ENCODE measurements at places on chromosomes 6 and 20.

DNA sequence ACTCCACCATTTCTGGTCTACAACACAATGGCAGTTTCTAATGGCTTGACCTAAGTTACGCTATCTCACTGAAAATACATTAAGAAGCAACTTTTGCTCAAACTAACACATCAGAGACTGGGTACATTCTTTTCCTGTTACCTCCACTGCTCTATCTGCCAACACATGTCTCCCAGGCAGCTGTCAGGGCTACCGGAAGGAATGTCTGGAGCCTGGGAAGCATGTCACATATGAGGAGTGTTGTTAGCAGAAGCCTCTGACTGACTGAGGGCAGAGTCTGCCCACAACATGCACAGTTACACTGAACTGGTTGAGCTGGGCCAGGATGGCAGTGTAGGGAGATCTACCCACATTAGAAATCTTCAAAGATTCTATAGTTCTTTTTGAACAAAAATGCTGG lies 264.5 kb downstream of the KIF16B start:
- no peak for DNase-seq
- H3K27me3 ChIP-seq, result no peaks in the 10 kb centered on the region
- no peak overlapping the region for H3K27ac ChIP-seq
- peaks cover 33% of the 10 kb centered on the region for H3K36me3 ChIP-seq

GRCh38 chr20:58001381-58001780 lies 227.1 kb downstream of the ANKRD60 start:
- H3K27ac ChIP-seq, result no peak overlapping the region
- no peaks in the 10 kb centered on the region for H3K27me3 ChIP-seq
- no peak overlapping the region for H3K4me3 ChIP-seq
- H3K4me1 ChIP-seq, result peaks cover 30% of the 10 kb centered on the region
- no peak for DNase-seq
- H3K36me3 ChIP-seq, result no peaks in the 10 kb centered on the region

- H3K27me3 ChIP-seq, result no peaks in the 10 kb centered on the region
- no peak for DNase-seq
- H3K27ac ChIP-seq, result no peak overlapping the region
- H3K4me1 ChIP-seq, result peaks cover 17% of the 10 kb centered on the region
Measured at GRCh38 chr6:109373331-109373730, 8.9 kb downstream of the CD164 start.

GRCh38 chr6:75079589-75079988 lies 126.3 kb downstream of the COL12A1 start:
- no peaks in the 10 kb centered on the region for H3K27me3 ChIP-seq
- H3K4me1 ChIP-seq, result no peaks in the 10 kb centered on the region
- no peak overlapping the region for H3K27ac ChIP-seq
- no peaks in the 10 kb centered on the region for H3K36me3 ChIP-seq

DNA sequence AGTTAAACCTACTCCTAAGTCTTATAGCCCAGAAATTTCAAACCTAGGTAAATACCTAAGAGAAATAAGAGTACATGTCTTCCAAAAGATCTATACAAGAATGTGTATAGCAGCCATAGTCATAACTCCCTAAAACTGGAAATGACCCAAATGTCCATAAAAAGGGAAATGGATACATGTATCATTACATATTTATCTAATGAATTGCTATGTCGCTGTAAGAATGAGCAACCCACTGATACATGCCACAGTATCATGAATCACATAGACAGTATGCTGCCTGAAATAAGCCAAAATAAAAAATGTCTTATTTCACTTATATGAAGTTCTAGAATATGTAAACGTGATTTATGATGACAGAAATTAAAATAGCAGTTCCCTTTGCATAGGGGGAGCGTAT lies 679.5 kb downstream of the MAFB start:
- H3K4me1 ChIP-seq, result no peaks in the 10 kb centered on the region

- no peak for DNase-seq
- no peaks in the 10 kb centered on the region for H3K27me3 ChIP-seq
- no peaks in the 10 kb centered on the region for H3K36me3 ChIP-seq
- no peak overlapping the region for H3K4me3 ChIP-seq
Measured at GRCh38 chr6:2968600-2969135, 2.7 kb downstream of the SERPINB6 start.

DNA sequence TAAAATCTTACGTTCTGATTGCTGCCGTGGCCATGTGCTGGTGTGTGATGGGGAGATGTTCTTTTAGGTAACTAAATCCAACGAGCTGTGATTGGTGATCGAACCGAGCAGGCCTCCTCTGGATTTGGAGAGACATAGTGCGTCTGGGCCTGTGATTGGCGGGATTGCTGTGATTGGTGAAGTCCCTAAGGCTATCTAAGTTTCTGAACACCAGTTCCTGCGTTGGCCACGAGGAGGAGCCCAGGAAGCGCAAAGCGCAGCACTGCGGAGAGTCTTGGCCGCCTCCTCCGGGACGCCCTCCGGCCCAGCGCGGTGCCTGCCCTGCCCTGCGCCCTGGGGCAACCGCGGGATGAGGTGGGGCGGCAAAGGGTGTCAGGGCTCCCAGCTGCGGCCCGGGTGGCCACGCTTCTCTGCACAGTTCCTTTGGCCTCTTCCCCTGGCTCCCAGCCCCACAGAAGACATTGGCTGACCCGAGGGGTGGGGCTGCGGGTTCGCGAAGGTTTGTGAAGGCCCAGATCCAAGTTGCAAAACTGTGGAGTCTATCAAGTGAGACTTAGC lies 33.0 kb downstream of the HNF4A start:
- no peak overlapping the region for H3K27ac ChIP-seq
- H3K4me3 ChIP-seq, result no peak overlapping the region
- peaks cover 19% of the 10 kb centered on the region for H3K4me1 ChIP-seq
- H3K27me3 ChIP-seq, result peaks cover 3% of the 10 kb centered on the region

- peaks cover 4% of the 10 kb centered on the region for H3K4me1 ChIP-seq
- no peak overlapping the region for H3K27ac ChIP-seq
- no peaks in the 10 kb centered on the region for H3K27me3 ChIP-seq
- no peaks in the 10 kb centered on the region for H3K36me3 ChIP-seq
- DNase-seq, result no peak
- no peak overlapping the region for H3K4me3 ChIP-seq
Measured at GRCh38 chr6:150588888-150589499, 10.7 kb upstream of the PLEKHG1 start.

DNA sequence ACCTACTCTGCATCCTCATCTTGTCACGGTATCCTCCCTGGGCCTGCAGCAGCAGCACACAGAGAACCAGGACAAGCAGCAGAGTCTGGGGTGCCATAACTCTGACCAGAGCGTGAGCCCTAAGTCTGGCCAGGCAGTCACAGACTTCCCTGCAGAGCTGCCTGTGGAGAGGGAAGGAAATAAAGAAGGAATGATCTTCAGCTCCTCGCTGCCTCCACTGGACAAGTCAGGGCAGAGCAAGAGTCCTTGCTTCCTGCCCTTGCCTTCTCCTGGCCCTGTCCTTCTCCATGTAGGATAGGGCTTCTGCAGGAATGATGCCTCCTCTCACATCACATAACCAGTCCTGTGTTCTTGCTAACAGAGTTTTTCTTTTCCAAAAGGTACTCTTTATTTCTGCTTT lies 15.9 kb upstream of the WFDC11 start:
- no peak overlapping the region for H3K27ac ChIP-seq
- H3K4me3 ChIP-seq, result no peak overlapping the region

GRCh38 chr20:20277894-20278335 lies 90.0 kb upstream of the INSM1 start:
- peaks cover 2% of the 10 kb centered on the region for H3K27me3 ChIP-seq
- DNase-seq, result no peak
- H3K4me3 ChIP-seq, result no peak overlapping the region
- H3K4me1 ChIP-seq, result no peaks in the 10 kb centered on the region
- no peak overlapping the region for H3K27ac ChIP-seq

DNA sequence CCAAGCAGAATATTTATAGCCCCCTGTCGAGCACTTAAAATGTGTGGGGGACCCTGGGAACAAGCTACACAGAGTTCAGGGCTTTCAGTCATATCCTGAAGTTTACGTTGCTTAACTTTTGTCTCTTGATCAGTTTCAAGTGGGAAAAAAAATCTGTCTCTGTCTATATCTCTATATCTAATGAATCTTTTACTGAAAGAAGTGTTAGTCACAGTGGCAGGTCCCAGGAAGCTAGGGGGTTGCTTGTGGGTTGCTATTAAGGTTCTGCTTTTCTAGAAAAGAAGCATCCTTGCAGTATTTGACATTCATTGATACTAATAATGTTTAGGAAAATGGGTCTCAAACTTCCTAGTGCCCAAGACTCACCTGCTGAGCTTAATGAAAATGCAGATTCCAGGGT lies 76.7 kb upstream of the CLDN20 start:
- H3K4me3 ChIP-seq, result no peak overlapping the region
- no peak for DNase-seq
- H3K36me3 ChIP-seq, result no peaks in the 10 kb centered on the region
- H3K4me1 ChIP-seq, result peaks cover 30% of the 10 kb centered on the region
- H3K27me3 ChIP-seq, result no peaks in the 10 kb centered on the region
- H3K27ac ChIP-seq, result no peak overlapping the region

DNA sequence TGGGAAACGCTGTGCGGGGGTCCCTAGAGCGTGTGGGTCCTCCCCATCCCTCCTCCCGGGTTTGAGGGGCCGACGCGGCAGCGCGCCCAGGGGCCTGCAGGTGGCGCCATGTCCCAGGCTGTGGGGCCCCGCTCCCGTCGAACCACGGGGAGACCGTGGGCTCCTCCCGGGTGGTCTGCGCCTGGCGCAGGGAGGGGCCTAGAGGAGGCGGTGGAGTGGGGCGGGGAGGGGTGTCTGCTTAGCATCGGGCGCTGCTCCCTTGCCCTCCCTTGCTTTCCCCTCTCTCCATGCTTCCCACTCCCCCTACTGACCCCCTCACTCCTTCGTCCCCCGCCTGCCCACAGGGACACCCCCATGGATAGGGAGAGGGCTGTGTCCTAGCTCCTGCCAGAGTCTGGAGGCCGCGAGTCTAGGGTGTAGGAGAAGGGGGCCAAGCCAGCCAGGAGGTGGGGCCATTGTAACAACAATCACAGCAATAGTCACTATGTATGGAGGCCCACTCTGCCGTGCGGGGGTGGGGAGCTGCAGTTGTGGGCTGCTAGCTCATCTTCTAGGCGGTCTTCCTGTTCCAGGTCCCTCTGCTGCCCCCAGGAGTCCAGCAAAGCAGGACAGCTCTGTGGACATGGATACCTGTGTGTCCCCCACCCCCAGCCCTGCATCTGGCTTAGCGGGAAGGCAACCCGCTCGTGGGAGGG lies 51.7 kb downstream of the CHMP4B start:
- H3K4me3 ChIP-seq, result no peak overlapping the region
- no peak for DNase-seq
- peaks cover 3% of the 10 kb centered on the region for H3K4me1 ChIP-seq

Data from suprapubic skin (tissue), 4 donors.